ENCODE measurements at places on chromosomes 3 and 15.

GRCh38 chr3:155370764-155371503 is 77.5 kb upstream of the STRIT1 start:
- no peak for DNase-seq

DNA sequence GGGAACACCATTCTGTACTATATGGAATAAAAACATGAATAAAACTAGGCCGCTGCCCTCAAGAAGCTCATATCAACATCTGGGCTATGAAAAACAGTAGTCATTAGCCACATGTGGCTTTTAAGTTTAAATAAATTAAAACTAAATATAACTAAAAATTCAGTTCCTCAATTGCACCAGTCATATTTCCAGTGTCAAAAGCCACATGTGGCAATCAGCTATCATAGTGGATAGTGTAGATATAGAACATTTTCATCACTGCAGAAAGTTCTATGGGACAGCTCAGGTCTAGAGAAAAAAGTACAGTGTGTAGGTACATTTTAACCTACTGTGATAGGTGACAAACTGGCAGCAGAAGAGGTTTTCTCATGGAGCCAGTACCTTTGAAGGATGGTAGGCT is 261.4 kb downstream of the FOXP1 start:
- no peak for DNase-seq

- DNase-seq = no peak
Observed at GRCh38 chr15:68994981-68995761, 19.3 kb upstream of the NOX5 start.

- DNase-seq = no peak
Observed at GRCh38 chr3:185402561-185402960, 39.6 kb downstream of the MAP3K13 start.

DNA sequence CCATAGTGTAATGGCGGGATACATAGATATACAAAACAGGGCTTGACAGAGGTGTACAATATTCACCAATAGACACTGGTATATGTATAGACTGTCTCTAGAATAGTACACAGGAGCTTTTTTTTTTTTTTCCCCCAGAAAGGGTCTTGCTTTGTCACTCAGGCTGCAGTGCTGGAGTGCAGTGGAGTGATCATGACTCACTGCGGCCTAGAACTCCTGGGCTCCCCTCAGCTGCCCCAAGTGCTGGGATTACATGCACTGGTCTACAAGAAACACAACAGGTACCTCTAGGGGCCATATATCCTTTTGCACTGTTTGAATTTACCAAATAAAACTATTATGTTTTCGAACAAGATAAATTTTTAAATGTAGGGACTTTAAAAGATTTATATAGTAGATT is 12.3 kb downstream of the RHOA start:
- DNase-seq = no peak

DNA sequence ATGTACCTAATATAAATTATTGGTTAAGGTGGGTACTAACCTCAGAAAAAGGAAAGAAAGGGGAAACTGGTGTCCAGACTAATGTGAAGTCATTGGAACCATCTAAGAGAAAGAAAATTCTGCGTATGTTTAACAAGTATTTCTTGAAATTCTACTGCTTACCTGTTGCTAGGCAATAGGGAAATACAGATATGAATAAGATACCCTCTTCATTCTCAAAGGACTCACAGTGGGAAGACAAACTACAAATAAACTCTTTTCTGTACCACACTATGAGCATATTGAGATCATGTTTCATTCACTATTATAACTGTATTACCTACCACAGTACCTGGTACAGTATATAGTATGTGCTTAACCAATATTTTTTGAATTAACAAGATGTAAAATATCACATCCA is 140.5 kb upstream of the MLF1 start:
- DNase-seq = no peak

Data from stimulated activated CD4-positive, alpha-beta T cell treated with anti-CD3 and anti-CD28 coated beads, Interleukin-1b, Interleukin-23, amount 100 ng/mL, for 24 hours (primary cell).